ENCODE measurements at places on chromosomes 5 and 9.

DNA sequence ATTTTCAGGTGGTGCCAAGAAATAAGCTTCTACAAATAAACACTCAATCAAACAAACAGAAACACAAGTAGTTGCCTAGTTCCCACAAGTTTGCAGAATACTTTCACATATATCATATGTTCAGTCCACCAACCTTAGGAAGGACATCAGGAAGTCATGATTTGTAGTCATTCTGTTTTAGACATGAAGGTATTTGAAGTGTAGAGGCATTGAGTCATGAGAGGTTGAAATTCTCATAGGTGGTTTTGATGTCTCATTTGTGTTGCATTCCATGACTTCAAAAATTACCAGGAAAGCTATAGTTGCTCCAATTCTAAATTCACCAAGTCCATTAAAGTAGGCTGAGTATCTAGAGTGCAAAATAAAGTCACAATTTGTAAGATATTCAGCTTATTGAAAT lies 159.0 kb downstream of the KCTD16 start:
- no peak overlapping the region for H3K27ac ChIP-seq
- H3K4me3 ChIP-seq: no peak overlapping the region
- H3K36me3 ChIP-seq: no peaks in the 10 kb centered on the region
- DNase-seq: no peak
- H3K4me1 ChIP-seq: no peaks in the 10 kb centered on the region

- H3K36me3 ChIP-seq: no peaks in the 10 kb centered on the region
- DNase-seq: peak; percentile 24
- no peak overlapping the region for H3K27ac ChIP-seq
- H3K4me1 ChIP-seq: no peaks in the 10 kb centered on the region
These were observed 64.6 kb upstream of the GRIA1 start for GRCh38 chr5:153425914-153426313.

DNA sequence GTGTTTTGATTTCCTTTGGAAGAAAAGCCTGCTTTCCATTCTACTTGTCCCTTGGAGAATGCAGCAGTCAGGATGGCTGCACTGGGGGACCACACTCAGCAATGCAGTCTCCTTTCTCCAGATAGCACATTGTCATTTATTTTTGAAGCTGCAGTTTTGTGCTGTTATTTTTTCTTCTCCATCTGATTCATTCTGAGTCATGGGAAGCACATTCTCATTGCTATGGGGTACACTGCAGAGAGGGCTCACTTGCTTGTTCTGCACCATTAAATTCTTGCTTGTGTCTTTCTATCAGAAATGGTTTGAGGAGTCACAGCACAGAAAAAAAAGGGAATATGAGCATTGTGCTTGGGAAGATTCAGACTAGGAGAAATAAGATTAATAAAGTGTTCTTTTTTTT lies 39.7 kb upstream of the POC5 start:
- H3K4me1 ChIP-seq: no peaks in the 10 kb centered on the region
- no peak for DNase-seq
- no peak overlapping the region for H3K27ac ChIP-seq
- no peak overlapping the region for H3K4me3 ChIP-seq

- no peak overlapping the region for H3K27ac ChIP-seq
- no peak overlapping the region for H3K4me3 ChIP-seq
- no peaks in the 10 kb centered on the region for H3K4me1 ChIP-seq
- no peaks in the 10 kb centered on the region for H3K27me3 ChIP-seq
These were observed 76.6 kb upstream of the CCDC152 start for GRCh38 chr5:42680046-42680445.

GRCh38 chr9:12212860-12213259 lies 480.3 kb upstream of the TYRP1 start:
- no peaks in the 10 kb centered on the region for H3K36me3 ChIP-seq
- no peak overlapping the region for H3K4me3 ChIP-seq
- no peaks in the 10 kb centered on the region for H3K4me1 ChIP-seq
- DNase-seq: no peak
- H3K27me3 ChIP-seq: no peaks in the 10 kb centered on the region
- no peak overlapping the region for H3K27ac ChIP-seq

DNA sequence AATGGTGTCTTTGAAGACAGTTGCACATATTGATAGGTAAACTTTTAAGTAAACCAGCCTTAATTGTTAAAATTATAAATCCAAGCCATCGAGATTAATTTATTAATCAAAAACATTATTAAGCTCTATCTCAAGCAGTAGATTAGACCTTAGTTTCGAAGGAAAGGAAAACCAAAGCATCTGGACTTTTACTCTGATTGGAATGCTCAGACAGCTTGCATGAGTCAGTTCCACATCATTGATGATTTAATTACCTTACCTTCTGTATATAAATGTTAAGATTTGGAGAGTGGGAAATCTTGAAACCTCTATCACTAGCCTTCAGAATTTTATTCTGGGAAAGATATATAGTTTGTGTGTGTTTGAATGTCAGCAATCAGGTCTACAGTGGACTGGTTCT lies 23.9 kb downstream of the DCP2 start:
- H3K4me1 ChIP-seq: peaks cover 5% of the 10 kb centered on the region
- no peak overlapping the region for H3K4me3 ChIP-seq
- no peaks in the 10 kb centered on the region for H3K27me3 ChIP-seq
- no peak overlapping the region for H3K27ac ChIP-seq

DNA sequence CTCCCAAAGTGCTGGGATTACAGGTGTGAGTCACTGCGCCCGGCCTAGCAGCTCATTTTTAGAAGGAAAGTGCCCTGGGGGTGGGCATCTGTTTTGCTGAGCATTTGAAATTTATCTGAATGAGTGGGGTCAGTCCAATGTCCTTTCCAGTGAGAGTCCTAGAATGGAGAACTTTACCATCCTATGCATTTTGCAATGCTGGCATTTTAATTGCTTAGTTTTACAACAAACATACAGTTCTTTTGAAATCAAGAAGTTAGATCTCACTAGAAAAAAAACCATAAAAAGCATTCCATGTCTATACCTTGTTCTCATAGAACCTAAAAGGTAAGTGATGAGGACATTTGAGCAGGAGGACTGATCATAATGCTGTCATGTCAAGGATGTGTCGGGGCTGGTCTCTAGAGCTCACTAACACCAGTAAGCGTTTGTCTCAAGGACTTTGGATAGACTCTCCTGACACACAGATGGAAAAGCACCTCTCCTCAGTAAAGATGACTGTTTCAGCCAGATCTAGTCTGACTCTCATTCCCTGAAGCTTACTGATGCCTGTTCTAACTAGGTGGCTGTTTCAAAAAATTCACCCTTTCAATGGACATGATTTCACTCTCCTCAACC lies 83.9 kb downstream of the DCP2 start:
- no peaks in the 10 kb centered on the region for H3K27me3 ChIP-seq
- H3K36me3 ChIP-seq: no peaks in the 10 kb centered on the region
- H3K4me3 ChIP-seq: no peak overlapping the region
- H3K4me1 ChIP-seq: peaks cover 14% of the 10 kb centered on the region

- peaks cover 1% of the 10 kb centered on the region for H3K36me3 ChIP-seq
- no peak overlapping the region for H3K4me3 ChIP-seq
- no peaks in the 10 kb centered on the region for H3K27me3 ChIP-seq
- H3K27ac ChIP-seq: no peak overlapping the region
- peaks cover 21% of the 10 kb centered on the region for H3K4me1 ChIP-seq
These were observed 11.9 kb downstream of the FBP2 start for GRCh38 chr9:94581728-94582127.

DNA sequence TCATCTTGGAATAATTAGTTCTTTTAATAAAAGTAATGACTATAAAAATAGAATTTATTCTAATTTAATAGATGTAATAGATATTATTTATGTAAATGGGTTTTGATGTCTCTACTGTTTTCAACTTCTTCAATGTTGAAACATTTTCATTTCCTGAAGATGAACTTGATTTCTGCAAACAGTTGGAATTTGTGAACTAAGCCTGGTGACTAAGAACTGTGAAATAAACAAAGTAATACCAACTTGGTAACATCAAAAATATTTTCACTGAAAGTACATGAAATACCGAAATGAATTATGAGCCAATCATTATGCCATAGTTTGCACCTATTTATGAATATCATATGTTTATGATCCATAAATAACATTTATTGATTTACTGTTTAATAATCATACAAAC lies 143.8 kb upstream of the FGF10 start:
- no peaks in the 10 kb centered on the region for H3K27me3 ChIP-seq
- no peak for DNase-seq

- H3K27me3 ChIP-seq: peaks cover 5% of the 10 kb centered on the region
- H3K4me1 ChIP-seq: no peaks in the 10 kb centered on the region
- no peak overlapping the region for H3K27ac ChIP-seq
- no peaks in the 10 kb centered on the region for H3K36me3 ChIP-seq
These were observed 136.6 kb upstream of the TNC start for GRCh38 chr9:115254287-115255180.

GRCh38 chr5:127872494-127872893 lies 169.3 kb downstream of the CCDC192 start:
- no peaks in the 10 kb centered on the region for H3K36me3 ChIP-seq
- DNase-seq: no peak
- H3K4me1 ChIP-seq: no peaks in the 10 kb centered on the region
- no peak overlapping the region for H3K27ac ChIP-seq

GRCh38 chr5:148107608-148108007 lies 43.8 kb downstream of the SPINK5 start:
- H3K4me3 ChIP-seq: no peak overlapping the region
- no peaks in the 10 kb centered on the region for H3K27me3 ChIP-seq
- no peak overlapping the region for H3K27ac ChIP-seq
- no peaks in the 10 kb centered on the region for H3K36me3 ChIP-seq

All from activated naive CD8-positive, alpha-beta T cell treated with anti-CD3 and anti-CD28 coated beads, Interleukin-2, amount 10 ng/mL, durations not matched to agents 7 days and 5 days (primary cell).